ENCODE measurements at places on chromosomes 12 and 14.

- DNase-seq, result peak; percentile 88
These were observed 31.6 kb downstream of the KCNC2 start for GRCh38 chr12:75177997-75178396.

GRCh38 chr14:56657604-56658003, 78.0 kb downstream of the TMEM260 start:
- DNase-seq, result no peak

- DNase-seq, result no peak
These were observed 453.7 kb downstream of the RPL10L start for GRCh38 chr14:46197856-46198255.

GRCh38 chr14:70988452-70988851, 81.2 kb downstream of the PCNX1 start:
- no peak for DNase-seq

DNA sequence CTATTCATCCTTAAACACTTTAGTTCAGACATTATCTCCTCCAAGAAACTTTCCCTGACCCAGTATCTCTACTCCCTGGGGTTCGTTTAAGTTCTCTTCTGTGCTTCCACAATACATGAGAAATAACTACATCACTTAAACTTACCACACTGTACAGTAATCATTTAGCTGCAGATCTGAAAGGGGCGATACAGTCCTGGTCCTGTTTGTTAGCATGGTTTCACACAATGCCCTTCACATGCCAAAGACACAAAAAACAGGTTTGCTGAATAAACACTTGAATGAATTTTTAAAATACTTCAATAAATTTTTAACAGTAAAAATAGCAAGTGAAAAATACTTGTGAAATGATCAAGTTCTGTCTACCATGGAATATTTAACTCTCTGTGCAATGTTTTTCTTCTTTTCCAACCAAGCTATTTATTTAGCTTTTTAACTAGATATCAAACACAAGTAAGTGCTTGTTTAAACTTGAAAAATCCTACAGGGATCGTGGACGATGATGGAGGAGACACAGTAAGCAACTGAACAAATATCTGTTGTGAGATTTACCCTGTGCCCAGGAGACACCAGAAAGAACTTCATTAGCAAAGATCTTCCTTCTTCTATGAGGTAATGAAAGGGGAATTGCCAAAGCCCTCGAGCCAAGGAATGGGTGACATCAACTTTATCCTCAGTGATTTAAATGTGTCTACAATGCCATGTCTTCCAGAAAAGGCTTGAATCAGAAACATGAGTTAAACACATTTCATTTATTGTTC, 255.6 kb upstream of the GRIP1 start:
- no peak for DNase-seq

DNA sequence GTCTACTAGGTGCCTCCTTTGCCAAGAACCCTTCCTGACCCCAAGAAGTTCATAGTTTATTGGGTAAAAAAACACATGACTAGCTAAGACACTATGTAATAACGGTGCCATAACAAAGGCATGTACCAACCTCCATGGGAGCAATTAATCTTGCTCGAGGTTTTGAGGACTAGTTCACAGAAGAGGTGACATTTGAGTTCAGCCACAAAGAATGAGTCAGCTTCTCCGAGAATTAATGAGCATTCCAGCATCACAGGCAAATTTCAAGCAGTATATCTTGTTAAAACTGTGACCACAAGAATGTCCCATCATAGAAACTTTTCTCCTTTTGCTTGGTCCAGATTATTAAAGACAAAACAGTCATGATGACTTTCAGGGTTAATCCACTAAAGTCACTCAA, 113.0 kb upstream of the RAP1B start:
- DNase-seq, result peak; percentile 96

GRCh38 chr14:79576424-79576823, 634.9 kb downstream of the DIO2 start:
- DNase-seq, result peak; percentile 59

DNA sequence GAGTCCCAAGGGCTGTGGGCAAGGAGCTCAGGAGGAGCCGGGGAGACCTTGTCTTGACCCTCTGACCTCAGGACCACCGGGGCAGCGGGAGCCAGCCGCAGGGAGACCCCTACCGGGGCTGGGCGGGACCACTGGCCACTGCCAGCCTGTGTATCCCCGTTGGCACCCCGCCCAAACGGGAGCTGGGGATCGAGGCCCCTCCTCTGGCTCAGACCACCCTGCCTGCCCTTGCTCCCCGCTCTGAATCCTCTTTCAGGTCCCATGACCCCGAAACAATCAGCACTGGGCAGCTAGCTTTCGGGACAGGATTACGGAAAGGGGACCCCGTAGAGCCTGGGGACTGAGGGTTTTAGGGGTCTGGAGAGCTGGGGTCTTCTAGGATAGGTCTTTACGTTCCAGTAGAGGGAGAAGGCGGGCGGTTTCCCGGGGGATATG, 1.3 kb downstream of the GLI1 start:
- DNase-seq, result no peak

- no peak for DNase-seq
These were observed 11.9 kb downstream of the RNF10 start for GRCh38 chr12:120546050-120546386.

DNA sequence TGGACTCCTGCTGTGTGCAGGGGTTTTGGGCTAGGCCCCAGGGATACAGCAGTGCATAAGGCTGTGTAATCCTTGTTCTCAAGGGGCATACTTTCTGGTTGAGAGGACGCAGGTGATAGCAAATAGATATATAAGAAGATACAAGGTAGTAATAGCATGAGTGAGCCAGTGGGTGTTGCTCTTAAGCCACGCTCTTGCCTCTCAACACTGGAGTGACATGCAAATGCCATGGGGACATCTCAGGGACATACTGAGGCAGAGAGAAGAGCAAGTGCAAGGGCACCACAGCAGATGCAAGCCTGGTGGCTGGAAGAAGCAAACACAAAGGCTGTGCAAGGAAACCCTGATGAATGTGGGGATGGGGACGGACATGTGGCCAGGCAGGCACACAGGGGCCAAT, 223.3 kb downstream of the CHST11 start:
- peak; percentile 33 for DNase-seq

GRCh38 chr12:26264215-26264838, 69.0 kb downstream of the SSPN start:
- no peak for DNase-seq

DNA sequence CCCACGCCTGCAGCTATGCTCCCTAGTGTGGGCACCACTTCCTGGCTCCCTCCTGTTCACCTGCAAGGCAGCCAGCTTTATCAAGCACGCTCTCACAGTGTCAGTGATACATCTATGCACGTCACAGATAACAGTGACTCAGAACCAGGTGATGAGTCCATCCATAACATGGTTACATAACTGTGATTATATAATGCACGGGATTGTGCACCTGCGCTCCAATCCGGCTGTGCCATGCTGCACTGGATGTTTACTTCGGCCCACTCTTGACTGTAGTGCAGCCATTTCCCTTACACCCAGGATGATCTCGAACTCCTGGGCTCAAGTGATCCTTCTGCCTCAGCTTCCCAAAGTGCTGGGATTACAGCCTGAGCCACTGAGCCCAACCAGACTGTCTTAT, 38.4 kb upstream of the CEP83 start:
- no peak for DNase-seq

- DNase-seq, result no peak
These were observed 171.6 kb downstream of the DPY19L2 start for GRCh38 chr12:63496654-63497053.
